ENCODE measurements at places on chromosomes 3 and 15.

- no peak for DNase-seq
These were observed 233.5 kb upstream of the AGTR1 start for GRCh38 chr3:148464246-148464645.

GRCh38 chr3:179082416-179082815, 10.8 kb upstream of the ZMAT3 start:
- DNase-seq = no peak

GRCh38 chr3:175704366-175705055, 845.4 kb downstream of the NAALADL2 start:
- no peak for DNase-seq

GRCh38 chr3:123102826-123103225, 36.0 kb downstream of the PDIA5 start:
- no peak for DNase-seq

DNA sequence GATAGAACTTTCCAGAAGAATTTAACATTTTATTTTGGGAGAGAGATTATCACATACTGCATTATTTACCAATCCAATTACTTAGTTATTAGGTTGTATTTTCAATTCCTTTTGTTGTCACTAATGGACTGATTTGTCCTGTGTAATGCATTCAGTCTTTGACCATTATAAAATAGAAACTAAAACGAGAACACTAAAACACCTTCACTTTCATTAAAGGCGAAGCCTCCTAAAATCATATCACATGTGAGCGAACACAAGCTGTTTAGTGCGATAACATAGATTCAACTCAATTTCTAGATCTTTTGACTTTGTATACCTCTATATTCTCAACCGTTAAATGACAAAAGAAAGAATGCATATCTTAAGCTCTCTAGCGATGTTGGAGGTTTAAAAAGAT, 253.4 kb downstream of the VGLL3 start:
- DNase-seq = no peak

- DNase-seq = no peak
These were observed 241.3 kb downstream of the ITPR1 start for GRCh38 chr3:4734454-4734853.

DNA sequence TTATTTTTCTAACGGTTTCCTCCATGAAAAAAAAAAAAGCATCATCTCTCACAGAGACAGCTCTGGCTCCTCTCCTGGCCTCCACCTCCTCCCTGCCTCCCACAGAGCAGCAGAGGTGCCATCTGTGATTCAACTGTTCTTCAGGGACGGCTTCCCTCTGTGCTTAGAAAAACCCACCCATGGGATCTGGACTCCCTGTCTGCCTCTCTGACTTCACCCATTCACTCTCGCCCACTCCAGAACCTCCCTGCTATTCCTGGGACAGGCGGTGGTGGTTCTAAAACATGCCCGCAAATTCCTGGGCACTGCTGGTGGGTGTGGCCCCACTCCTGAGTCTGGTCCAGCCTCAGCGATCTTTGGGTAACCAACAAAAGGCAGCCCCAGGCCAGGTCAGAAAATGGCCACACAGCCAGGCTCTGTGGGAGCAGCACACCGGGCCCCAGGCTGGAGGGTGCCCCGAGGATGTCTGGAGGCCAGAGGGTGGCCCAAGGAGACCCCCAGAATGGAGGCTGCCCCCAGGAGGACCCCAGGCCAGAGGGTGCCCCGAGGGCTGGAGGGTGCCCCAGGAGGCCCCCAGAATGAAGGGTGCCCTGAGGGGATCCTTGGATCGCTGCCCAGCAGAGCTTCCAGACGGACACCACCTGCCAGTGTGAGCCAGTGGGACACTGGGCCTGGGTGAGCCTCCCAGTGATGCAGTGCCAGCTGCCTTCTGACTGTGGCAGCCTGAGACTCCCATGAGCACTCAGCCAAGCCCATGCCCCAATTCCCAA, 2.6 kb upstream of the CHST13 start:
- DNase-seq = no peak

Data from KBM-7 (cell line).